Iris pigment epithelial cell (primary cell): ENCODE measurements at places on chromosomes 12 and 14.

- peak; percentile 38 for DNase-seq
These were observed 78.9 kb downstream of the DACT1 start for GRCh38 chr14:58716706-58717105.

GRCh38 chr14:85058150-85058549, 471.8 kb upstream of the FLRT2 start:
- peak; percentile 32 for DNase-seq

GRCh38 chr14:56844406-56845002, 34.2 kb upstream of the OTX2 start:
- no peak for DNase-seq

GRCh38 chr14:67668559-67668958, 5.9 kb downstream of the VTI1B start:
- no peak for DNase-seq

- DNase-seq: no peak
These were observed 1.8 kb upstream of the IAPP start for GRCh38 chr12:21370845-21371449.

DNA sequence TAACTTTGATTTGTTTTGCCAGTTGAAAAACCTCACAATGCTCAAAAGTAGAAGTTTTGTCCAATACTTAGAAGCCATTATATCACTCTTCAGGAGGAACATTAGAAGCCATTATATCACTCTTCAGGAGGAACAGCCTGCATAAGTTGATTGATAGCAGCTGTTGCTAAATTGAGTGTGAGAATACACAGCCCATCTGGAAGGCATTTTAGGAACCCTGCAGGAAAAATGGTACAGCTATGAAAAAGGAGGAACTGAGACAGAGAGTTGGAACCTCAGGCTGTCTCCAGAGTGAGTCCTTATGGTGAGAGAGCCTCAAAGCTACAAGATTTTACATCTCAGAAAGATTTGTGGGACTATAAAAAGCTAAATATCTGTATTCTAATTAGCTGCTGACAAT, 207.0 kb downstream of the MYRFL start:
- no peak for DNase-seq

- DNase-seq: no peak
These were observed 45.6 kb downstream of the UBE3B start for GRCh38 chr12:109523071-109523470.

- no peak for DNase-seq
These were observed 237.2 kb upstream of the SRRM4 start for GRCh38 chr12:118743896-118744700.

- no peak for DNase-seq
These were observed 1.1 kb upstream of the JPH4 start for GRCh38 chr14:23579739-23580138.

GRCh38 chr14:105343194-105343593, 28.6 kb downstream of the PACS2 start:
- DNase-seq: no peak

GRCh38 chr12:112409906-112410244, 470 bp upstream of the RPL6 start:
- DNase-seq: no peak

GRCh38 chr14:93879362-93879983, 47.7 kb upstream of the FAM181A start:
- no peak for DNase-seq

DNA sequence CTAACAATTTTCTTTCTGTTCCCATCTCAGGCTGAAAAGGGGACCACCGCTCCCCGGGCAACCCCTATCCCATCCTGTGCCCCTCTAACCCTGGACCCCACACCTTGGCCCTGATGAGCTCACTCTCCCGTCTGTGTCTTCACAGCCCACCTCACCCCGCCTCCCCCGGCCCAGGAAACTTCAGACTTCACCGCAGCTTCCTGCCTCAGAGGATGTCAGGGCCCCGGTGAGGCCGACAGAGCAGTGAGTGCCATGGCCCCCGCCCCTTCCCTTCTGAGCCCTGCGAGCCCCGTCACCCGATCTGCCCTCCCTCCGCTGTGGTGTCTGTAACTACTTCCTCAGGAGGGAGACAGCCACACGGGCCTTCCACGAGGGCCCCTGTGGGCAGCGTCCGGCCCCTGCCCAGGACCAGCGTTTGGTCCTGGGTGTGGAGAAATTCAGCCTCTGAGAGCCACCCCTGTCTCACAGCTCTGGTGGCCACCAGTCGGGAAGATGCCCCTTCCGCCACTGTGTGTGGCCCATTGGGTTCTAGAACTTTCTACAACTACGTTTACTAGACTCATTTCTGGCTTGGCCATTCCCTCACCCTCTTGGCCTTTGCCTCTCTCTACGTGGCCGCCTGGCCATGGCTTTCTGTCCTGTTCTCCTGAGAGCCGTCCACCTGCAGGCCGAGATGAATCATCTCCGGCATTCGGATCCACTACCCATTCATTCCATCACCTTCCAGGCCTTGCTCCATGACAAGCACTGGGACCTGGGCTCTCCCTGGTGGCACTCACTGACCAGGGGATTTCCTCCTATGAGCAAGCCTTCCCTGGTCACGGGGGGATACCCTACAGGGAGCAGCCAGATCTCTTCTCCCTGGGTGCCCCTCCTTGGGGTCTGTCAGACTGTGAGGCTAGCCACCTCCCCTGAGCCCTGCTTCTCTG, 3.4 kb downstream of the RHOF start:
- DNase-seq: peak; percentile 43

DNA sequence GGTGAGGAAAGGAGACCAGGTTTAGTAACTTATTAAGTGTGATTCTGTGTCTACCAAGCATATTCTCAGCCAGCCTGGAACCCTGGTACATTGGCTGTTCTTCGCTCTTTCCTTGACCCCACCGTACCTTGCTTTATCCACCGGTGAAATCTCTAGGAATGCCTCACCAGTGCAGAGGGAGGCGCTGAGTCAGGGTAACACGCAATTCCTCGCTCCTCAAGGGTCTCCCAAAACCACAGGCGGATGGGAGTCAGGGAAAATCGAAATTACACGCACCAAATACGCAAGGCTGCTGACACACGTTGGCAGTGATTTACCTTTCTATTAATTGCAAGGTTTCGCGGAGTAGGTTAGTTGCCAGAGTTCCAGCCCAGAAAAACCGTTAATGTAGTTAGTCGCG, 845 bp downstream of the L3HYPDH start:
- DNase-seq: peak; percentile 65

- no peak for DNase-seq
These were observed 164.9 kb upstream of the BMP4 start for GRCh38 chr14:54121466-54122027.

DNA sequence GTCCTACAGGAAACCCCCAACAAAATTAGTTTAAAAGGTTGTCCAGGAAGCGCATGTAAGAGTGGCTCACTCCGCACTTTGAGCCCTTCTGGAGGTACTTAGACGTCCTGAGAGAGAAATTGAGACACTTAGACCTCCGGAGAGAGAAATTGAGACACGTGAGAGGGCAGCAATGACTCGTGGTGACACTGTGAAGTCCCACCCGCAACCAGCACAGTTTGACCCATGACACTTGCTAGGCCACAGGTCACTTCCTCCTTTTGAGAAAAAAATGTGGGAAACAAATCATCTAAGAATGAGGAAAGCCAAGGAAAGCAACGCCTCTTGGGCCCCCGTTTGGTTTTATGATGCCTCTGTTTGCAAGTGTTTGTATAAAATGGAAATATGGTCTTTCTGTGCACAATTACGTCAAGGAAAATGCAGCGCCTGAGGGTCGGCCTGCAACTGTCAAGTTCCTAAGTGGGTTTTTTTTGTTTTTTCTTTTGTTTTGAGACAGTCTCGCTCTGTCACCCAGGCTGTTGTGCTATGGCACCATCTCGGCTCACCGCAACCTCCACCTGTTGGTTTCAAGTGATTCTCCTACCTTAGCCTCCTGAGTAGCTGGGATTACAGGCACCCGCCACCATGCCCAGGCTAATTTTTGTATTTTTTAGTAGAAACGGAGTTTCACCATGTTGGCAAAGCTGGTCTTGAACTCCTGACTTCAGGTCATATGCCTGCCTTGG, 13.6 kb upstream of the CDCA4 start:
- DNase-seq: no peak

- no peak for DNase-seq
These were observed 326.9 kb downstream of the TMEM121 start for GRCh38 chr14:105853089-105853906.

- DNase-seq: no peak
These were observed 13.1 kb downstream of the C2CD5 start for GRCh38 chr12:22531205-22531604.

DNA sequence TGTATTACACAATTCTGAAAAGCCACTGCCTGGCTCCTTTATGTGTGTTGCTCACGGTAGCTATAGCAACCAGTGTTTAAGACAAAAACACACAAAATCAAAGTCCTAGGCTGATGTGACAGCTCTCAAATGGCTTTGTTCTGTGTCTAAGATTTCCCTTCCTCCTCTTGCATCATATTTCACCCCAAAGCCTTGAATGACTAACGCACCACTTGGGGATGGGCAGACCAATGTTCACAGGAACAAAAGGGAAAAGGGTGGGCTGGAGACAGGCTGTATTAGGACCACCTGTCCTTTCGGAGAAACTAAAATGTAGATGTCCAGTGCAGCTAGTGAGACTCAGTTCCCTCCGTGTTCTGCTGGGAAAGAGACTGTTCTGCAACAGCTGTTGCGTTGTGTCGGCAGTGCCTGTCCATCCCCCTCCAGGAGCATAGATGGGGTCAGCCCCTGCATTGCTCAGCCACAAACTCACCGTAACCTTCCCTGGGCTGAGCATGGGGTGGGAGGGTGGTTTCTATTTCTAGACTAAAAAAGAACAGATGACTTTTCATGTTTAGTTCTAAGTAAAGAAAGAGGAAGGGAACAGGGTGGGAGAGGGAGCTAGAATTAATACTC, 26.8 kb upstream of the DAAM1 start:
- DNase-seq: peak; percentile 83

DNA sequence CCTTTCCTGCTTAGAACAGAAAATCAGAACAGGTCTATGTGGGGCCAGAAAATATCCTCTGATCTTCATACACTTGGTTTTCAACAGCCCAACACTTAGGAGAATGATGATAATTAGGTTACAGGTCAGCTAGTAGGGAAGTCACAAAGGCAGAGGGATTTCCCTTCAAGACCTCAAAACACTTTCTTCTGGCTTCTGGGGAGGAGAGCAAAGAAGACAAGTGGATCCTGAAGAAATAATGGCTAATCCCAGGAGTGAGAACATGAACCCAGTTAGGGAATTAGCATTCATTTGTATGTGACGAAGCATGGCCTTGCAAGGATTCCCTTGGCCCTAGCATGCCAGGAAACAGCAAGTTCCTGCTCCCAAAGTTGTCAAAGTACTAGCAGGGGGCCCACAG, 223.3 kb downstream of the BCAT1 start:
- DNase-seq: no peak

DNA sequence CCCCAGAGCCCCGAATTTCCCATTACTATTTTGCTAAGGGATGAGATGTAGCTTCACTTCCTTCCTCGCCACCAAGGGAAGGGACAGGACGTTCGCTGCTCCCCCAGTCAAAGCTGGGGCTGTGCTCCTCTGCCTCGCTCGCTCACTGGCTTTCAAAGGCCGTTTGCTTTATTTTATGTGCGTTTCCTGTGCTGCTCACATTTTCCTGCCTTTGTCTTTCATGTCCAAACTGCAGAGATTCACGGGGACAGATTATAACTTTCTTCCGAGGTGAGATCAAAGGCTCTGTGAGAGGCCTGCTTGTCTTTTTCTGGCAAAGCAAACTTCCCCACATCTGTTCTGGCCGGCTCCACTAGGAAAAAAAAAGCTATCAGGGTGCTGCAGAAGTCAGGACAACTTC, 76.0 kb upstream of the FZD10 start:
- DNase-seq: no peak

GRCh38 chr12:1182069-1182468, 191.0 kb downstream of the ERC1 start:
- no peak for DNase-seq

GRCh38 chr12:81181691-81182090, 103.8 kb downstream of the ACSS3 start:
- peak; percentile 20 for DNase-seq

DNA sequence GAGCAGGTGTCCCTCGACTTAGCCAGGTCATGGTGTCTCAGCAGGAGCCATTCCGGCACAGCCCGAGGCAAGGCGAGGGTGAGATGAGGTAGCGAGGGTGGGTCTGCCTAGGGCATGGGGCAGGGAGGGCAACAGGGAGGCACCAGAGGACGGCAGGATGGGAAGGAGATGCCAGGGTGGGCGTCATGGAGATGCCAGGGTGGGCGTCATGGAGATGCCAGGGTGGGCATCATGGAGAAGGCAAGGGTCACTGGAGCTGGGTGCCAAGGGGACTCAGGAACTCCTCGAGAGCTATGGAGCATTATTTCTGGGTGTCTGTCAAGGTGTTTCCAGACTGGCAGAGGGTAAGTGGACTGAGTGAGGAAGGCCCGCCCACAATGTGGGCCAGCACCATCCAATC, 7.4 kb downstream of the DEGS2 start:
- DNase-seq: no peak

- peak; percentile 34 for DNase-seq
These were observed 75.0 kb downstream of the DIP2B start for GRCh38 chr12:50579757-50580267.

GRCh38 chr12:114342656-114343055, 63.3 kb downstream of the TBX5 start:
- no peak for DNase-seq

DNA sequence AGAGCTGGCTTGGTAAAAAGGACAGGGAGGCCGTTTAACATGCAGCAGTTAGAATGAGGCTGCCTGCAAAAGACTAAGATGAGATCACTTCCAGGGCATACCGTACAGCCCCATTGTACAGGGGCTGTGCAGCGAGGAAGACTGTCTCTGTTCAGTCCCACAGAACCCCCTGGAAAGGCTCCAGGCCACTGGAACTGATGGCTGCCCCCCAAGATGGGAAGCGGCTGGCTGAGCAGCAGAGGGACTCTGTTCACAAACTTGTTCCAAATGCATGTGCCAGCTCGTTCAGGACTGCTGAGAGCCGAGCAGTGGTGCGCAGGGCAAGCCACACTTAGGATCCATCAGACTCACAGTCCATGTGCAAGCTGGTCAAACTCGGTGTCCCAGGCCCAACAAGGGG, 82.9 kb downstream of the CHGA start:
- no peak for DNase-seq

DNA sequence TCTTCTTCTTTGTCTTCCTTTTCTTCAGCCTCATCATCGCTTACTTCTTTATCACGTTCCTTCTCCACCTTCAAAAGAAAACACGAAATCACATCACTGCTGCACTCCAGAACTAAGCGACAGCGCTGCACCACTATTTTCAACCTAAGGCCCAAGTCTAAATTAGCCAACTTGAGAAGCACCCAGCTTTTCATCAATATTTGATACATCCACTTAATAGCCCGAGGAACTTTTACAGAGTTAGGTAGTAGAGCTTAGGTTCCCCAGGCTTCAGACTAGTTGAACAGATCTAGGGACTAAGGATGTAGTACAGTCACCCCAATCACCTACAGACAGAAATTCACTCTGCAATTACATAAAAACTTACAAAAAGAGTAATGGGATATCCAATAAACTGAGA, 1.9 kb downstream of the HSP90AA1 start:
- DNase-seq: no peak

- DNase-seq: no peak
These were observed 27.5 kb upstream of the JPH4 start for GRCh38 chr14:23605931-23606585.
